ENCODE measurements at places on chromosomes 5 and 9.

DNA sequence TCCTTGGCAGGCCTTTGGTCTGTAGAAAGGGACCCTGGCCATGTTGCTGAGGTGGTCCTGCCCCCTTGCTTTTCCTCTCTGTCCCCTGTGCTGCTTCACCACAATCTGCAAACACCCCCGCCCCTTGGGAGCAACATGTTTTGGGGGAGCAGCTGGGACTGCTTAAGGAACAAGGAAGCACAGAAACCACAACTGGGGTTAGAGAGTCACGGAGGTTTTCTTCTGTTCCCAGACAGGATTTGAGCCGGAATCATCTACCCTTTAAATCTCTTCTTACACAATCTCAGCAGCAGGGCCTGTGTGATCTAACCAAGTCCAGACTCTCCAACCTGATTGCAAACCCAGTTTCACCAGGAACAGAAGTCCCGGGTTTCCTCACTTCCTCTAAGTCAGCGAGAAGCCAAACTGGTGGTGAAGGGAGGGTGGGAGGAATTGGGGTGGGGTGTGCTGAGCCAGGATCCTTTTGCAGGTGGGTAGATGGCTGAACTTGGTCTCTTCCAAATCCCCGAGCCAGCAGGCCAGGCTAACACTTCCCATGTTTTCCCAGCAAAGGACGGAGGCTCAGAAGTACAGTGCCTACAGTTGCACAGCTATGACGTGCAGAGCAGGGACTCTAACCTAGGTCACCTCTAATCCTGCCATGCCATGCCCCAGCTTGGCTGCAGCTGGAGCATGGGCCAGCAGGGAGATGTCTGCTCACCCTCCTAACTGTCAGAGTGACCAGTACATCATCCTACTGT lies 25.0 kb downstream of the SH3PXD2B start:
- no peak for DNase-seq

DNA sequence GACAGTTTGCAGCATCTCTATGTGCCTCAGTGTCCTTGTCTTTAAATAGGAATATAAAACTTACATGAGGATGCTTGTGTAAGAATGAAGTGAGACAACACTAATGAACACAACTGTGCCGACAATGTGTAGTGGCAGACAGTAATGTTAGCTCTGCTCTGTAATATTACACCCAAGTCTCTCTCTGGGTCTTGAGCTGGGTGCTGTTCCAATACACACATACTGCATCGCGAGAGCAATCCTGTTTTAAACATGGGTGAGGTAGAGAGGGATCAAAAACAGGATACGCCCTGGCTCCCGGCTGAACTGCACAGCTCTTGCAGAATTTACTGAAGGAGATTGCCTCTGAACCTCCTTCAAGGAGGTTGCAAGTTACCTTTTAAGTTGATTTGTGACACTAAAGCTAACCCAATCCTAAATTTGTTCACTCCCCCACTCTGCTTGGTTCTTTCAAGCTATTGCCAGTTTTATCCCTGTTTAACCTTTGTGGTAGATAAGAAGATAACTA lies 155.2 kb upstream of the ISL1 start:
- DNase-seq, result no peak

- DNase-seq, result no peak
These were observed 15.3 kb upstream of the NINJ1 start for GRCh38 chr9:93149361-93149760.

DNA sequence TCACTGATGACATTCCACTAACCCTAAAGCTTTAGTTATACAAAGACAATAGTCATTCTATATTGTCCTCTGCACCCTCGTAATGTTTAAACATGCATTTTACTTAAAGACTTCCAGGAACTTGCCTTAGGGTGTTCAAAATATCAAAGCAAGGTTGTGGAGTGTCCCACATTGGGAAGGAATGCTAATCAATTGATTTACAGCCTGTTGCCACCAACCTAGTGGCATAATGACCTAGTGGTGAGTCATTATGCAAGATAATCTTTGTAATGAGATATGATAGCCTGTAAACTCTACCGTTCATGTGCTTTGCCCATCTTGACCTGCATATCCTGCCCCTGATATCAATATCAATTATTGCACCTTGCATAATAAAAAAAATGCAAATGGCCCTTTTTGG lies 542.9 kb downstream of the CDH9 start:
- DNase-seq, result no peak

GRCh38 chr9:129458155-129458661 lies 162.7 kb downstream of the C9orf50 start:
- DNase-seq, result peak; percentile 55

GRCh38 chr9:122087406-122088200 lies 5.5 kb downstream of the TTLL11 start:
- DNase-seq, result no peak

- no peak for DNase-seq
These were observed 43.0 kb downstream of the USP20 start for GRCh38 chr9:129878291-129878690.

DNA sequence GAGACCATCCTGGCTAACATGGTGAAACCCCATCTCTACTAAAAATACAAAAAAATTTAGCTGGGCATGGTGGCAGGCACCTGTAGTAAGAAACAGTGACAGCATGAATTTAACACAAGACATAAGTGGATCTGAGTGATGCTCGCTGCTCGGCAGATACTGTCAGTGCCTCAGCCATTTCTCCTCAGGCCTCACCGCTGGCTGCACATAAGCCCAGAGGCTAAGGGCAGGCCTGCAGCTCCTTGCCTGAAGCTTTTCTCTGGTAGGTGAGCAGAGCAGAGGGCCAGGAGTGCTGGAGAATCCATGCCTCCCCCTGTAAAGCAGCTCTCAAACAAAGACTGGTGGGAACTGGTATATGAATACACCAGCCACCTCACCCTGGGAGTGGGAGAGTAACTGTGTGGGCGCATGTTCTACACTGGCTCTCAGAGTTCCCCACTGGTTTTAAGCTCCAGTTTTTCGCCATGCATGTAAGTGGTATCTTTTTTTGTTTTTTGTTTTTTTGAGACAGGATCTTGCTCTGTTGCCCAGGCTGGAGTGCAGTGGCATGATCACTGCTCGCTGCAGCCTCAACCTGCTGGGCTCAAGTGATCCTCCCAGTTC lies 10.3 kb upstream of the CD72 start:
- DNase-seq, result no peak

GRCh38 chr5:134268919-134269318 lies 43.0 kb upstream of the PPP2CA start:
- DNase-seq, result no peak

DNA sequence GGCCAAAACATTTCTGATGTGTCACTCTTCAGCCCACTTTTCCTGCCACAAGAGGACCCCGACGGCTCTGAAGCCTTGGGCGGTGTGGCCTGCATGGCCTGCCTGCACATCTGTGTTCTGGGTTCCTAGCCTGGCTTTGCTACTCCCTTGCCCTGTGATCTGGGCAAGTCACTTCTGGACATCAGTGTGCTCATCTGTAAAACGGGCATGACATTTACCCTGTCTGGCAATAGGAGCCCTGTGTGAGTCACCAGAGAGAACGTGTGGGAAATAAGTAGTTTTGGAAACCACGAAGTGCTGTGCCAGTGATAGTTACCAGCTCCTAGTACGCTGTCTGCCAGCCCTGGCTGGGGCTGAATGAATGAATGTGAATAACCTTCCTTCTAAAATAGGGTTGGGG lies 90.8 kb downstream of the MACROH2A1 start:
- DNase-seq, result no peak

- no peak for DNase-seq
These were observed 218.4 kb downstream of the ANXA1 start for GRCh38 chr9:73370053-73370452.

GRCh38 chr9:124257844-124258606 lies at the start of gene NEK6:
Gene NEK6 (plus strand): TSS chr9:124257949. CDS start chr9:124301965, 44,016 bp downstream.
- no peak for DNase-seq

GRCh38 chr9:96818533-96818932 lies 35.8 kb downstream of the ZNF782 start:
- no peak for DNase-seq

DNA sequence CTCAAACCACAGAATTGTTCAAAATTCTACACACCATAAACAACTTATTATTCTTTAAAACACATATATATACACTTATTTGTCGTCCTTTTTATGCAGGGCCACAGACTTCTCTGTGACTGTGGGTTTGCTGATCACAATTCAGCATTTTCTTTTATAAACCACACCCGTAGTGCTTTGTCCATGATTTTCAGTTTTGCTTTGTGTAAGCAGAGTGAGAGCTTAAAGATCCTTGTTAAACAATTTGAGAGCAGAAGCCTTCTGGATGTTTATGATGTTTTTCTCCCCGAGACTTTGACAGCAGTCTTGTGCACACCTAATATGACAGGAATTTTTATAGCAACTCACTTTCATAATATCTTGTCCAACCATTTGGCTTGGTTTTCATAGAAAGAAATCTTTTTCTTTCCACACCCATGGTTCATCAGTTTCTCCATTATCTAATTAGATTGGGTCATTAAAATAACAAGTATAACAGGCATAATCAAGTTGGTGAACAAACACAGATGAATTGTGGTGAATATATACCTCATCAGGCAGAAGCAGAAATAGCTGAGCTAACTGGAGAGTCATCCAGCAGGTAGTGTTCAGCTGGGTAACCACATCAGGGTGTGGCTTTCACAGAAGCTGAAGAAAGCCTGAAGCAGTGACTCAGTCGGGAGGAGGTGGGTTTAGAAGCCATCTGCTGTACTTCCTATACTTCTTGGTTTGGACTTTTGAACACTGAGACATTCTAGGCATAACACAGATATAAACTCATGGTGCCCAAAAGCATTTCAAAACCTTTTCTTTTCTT lies 232.8 kb downstream of the DOCK8 start:
- DNase-seq, result peak; percentile 67

- no peak for DNase-seq
These were observed 58.7 kb upstream of the TNFSF8 start for GRCh38 chr9:114988962-114989599.

DNA sequence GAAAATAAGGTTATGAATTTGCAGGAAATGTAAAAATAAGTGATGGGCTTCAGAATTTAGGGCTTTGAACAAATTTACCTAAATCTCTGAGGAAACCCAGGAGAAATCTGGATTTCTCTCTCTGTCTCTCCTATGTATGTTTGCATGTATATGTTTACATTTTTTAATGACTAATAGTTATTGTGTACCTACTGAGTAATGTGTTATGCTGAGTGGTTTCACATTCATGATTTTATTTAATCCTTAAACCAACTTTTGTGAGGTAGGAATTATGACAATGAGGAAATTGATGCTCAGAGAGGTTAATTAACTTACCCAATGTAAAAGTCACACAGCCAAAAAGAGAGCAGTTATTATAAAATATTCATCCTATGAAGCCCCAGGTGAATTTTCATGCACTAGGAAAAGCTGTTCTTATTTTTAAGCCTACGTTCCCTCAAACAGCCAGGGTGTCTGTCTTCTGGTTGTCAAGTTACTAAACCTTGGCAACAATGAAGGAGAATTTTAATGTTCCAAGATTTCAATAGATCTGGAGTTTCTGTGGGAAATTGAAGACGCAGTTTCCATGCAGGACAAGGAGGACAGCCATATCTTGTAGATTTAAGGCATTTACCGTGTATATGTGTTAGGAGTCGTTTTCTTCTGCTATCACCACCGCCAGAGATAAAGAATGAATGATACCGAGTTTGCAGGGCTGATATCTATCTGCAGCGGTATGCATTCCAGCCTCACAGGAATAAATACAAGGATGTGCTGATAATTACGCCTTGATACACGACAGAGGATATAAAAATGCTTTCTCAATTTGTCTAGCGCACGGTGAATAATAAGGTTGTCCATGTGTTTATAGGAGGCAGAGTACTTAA lies 484.8 kb downstream of the ZSWIM6 start:
- no peak for DNase-seq

GRCh38 chr5:71809446-71809845 lies 90.4 kb downstream of the CARTPT start:
- DNase-seq, result no peak

- no peak for DNase-seq
These were observed 170.0 kb downstream of the SEC61B start for GRCh38 chr9:99391937-99392594.

DNA sequence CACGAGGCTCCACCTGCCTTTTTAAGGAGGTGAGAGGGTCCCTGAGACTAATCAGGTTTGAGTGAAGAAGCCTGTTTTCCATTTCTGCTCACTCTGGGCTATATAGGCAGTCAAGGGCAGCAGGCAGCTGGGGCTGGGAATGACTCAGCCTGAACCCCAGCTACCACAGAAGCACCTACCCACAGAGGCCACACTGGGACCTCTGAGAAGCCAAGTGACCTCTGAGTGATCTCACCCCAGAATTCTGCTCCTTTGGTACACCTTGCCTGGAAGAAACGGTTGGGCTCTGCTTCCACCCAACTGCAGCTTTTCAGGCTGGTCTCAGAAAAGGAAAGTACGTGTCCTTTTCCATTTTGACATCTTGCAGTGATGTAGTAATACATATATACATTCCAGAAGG lies 6.8 kb downstream of the FAM219A start:
- DNase-seq, result no peak

GRCh38 chr5:100731768-100732167 lies 171.3 kb downstream of the ST8SIA4 start:
- DNase-seq, result peak; percentile 57

DNA sequence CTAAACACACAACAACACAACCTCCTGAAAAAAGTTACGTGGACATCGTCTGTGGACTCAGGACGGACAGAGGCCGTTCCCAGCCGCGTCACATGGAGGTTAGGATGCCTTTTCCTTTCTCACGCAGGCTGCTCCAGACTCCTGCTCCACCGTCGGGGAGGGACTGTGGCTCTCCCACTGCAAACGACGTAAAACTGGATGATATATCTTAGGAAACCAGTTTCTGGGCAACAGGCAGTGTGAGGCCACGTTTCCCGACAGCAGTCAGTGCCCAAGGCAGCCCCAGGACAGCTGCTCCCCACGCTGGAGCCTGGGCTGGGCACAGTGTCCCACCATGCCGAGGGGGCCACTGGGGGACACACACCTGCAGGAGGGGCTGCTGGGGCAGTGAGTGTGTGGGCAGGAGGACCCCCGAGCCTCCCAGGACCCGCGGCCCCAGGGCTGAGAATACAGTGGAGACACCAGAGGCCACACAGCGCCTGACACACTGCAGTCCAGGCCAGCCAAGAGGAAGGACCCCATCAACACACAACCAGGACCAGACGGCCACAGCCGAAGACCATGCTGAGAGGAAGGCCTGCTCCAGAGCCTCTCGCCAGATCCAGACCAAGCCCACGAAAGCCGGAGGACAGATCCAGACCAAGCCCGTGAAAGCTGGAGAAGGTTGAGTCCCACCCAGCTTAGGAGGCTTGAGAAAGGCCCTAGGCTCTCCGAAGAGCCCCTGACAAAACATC lies 26.2 kb downstream of the EXD3 start:
- DNase-seq, result no peak

- DNase-seq, result no peak
These were observed 59.7 kb downstream of the TENT4A start for GRCh38 chr5:6772886-6773285.

- DNase-seq, result no peak
These were observed 57.9 kb downstream of the MACROH2A1 start for GRCh38 chr5:135341016-135341666.

- DNase-seq, result no peak
These were observed 33.4 kb downstream of the GIN1 start for GRCh38 chr5:103086547-103086946.
